ENCODE measurements at places on chromosomes 2 and 18. TPM values are rescaled to one million over a fixed set of nuclear protein-coding genes. Genes with fewer than 3 reads are reported as not detected.

- DNase-seq = peak; percentile 91
These were observed 408.4 kb downstream of the HRH4 start for GRCh38 chr18:24868760-24869237.

- DNase-seq = no peak
These were observed 67.0 kb downstream of the CACNB4 start for GRCh38 chr2:152031747-152032306.

DNA sequence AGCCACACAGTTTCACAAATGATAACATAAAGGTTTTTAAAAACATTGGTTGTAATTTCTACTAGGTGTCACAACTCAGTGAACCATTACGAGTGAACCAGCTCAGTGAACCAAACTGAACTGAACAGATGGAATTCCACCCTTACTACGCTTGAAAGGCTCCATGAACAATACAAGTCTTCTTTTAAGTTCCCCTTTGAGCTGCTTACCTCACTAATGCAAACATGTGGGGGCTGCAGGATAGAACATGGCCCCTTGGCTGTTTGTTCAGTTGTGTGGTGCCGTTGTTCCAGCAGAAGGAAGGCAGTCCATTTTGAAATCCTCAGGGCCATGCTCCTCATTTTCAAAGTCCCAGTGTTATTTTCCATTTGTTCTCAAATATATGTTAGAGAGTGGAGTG is 30.7 kb upstream of the KLHL14 start:
- DNase-seq = no peak

DNA sequence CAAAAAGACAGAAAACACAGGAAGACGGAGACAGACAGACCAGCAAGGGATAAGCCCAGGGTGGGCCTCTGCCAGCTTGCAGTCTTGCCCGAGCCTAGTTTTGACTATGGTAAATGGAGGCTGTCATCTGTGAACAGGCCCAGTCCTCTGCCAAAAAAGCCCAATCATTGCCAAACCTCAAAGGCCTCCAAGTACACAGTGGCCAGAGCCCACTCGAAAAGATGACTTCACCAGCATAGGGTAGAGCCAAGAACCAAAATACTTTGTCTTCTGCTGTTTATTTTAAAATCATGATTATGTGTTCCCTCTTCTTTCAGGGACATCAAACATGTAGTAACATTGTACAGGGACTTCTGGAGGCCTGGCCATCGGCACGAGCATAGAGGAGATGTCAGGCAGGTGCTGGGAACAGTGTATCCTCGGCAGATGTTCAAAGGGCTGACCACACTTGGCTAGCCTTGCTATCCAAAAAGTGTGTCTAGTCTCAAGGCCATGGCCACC is 66.0 kb downstream of the TTC32 start:
- no peak for DNase-seq

DNA sequence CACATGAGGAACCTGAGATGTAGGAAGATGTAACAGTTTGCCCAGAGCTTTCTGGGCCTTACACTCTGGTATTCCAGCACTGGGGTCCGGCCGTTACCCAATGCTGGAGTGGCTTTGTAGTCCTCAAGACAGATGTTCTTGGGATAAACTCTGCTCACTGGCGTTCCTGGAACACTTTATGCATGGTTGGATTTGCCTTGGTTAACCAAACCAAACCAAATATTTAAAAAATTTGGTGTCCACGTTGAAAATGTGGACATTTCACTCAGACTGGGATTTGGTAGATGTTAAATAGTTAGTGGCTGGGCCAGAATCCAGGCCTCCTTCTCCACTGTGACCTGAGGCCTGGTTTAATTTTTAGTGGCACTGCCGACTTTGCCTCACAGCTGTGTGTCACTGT is 81.5 kb downstream of the ACOXL start:
- no peak for DNase-seq

- no peak for DNase-seq
These were observed 4.3 kb upstream of the NAGK start for GRCh38 chr2:71064110-71064611.

DNA sequence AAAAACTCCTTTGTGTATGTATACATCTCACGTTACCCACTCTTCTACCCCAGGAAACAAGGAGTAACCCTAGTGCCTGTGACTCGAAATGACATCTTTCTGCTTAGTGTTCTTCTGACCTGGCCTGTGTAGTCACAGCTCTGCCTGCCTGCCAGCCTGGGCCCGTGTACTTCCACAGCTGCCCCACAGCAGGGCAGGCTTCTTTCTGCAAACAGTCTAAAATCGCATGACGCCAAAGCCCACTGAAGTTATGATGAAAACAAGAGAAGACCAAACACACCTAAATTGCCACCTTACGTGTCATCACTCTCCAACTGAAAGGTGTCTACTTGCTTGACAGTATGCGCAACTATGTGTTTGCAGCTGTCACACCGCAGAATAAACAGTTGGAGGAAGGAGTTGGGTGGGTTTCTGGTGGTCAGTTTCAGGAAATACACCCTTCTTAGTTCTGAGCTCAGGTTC is 1.5 kb downstream of the GAREM1 start:
- DNase-seq = peak; percentile 3

DNA sequence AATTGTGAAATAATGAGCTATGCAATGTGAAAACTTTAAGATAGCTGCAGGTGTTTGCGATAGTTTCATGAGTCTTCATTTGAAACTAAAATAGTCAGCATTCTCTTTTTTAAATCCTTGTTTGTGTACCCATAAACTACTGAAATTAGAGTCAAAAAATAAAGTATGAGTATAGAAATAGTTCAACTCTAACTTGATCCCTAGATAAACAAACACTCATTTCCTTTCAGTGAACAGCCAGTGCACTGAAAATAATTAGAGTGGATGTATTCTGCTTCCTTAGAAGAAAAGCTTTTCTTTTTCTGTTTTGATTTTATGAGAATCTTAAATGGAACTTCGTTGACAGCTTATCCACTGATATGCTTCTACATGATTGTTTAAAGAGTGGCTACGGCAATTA is 1033.4 kb downstream of the SOCS6 start:
- no peak for DNase-seq

DNA sequence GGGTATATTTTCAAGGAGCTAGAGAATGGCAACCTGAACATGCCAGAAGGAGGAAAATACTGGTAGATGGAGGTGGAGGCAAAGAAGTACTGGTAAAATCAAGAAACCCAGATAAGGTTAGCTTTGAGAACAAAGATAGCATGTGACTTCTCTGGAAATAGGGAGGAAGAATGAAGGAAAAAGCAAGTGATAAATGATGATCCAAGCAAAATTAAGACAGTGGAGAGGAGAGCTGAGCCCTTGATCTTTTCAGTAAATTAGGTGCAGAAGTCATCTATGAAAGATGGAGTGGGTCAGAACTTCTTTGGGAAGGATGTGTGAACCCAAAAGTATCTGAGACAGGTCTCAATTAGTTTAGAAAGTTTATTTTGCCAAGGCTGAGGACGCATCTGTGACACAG is 25.7 kb upstream of the AFTPH start:
- no peak for DNase-seq

DNA sequence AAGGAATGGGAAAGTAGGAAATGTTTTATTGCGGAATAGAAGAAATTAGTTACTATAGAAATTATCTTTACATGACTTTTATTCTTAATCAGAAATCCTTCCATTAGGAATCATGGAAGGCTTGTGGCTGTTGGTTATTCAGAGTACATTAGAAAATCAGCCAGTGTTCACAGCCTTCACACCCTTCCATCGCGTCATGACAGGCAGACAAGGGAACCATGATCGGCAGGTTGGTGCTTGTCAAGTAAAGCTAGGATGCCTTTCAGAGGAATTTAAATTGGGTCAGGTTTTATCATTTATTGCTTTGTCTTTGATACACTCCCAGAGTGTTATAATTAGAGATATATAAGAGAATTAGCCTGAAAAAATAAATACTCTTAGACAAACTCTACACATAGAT is 400.6 kb downstream of the THSD7B start:
- no peak for DNase-seq

The UGT1A10 gene
- total RNA-seq = not detected

The ELOA2 gene
- total RNA-seq = not detected

The ANKRD30B gene
- total RNA-seq = 0.57 TPM

The KCNIP3 gene
- total RNA-seq = 3.3 TPM

The EVX2 gene
- total RNA-seq = not detected

All from M059J (cell line).